ENCODE measurements at places on chromosomes 4 and X.

GRCh38 chrX:68261060-68261672, 172.1 kb downstream of the OPHN1 start:
- DNase-seq: no peak

GRCh38 chrX:16386126-16386525, 218.8 kb downstream of the MAGEB17 start:
- DNase-seq: no peak

DNA sequence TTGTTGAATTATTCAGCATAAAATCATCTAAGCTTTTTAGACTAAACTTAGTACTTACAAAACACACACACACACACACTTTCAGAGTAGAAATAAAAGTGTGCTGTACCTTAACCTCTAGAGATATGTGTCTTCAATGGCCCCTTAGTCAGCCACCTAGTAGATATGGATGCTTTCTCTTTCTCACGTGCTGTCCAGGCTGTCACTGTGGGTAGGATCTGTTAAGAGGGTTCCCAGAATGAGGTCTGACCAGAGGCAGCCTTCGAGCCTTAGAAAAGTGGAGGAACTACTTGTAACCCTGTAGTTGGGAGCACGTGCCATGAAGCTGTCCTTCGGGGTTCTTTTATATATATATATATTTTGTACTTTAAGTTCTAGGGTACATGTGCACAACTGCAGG, 117.9 kb downstream of the COL4A5 start:
- DNase-seq: no peak

DNA sequence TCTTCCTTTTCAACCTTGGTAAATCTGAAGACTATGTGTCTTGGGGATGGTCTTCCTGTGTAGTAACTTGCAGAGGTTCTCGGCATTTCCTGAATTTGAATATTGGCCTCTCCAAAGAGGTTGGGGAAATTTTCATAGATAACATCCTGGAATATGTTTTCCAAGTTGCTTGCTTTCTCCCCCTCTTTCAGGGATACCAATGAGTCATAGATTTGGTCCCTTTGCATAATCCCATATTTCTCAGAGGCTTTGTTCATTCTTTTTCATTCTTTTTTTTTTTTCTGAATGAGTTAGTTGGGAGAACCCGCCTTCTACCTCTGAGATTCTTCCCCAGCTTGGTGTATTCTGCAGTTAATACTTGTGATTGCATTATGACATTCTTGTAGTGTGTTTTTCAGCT, 549.2 kb upstream of the AMOT start:
- DNase-seq: no peak

GRCh38 chr4:22174640-22175039, 226.1 kb upstream of the KCNIP4 start:
- no peak for DNase-seq

GRCh38 chr4:147760695-147761094, 28.8 kb downstream of the ARHGAP10 start:
- peak; percentile 10 for DNase-seq

DNA sequence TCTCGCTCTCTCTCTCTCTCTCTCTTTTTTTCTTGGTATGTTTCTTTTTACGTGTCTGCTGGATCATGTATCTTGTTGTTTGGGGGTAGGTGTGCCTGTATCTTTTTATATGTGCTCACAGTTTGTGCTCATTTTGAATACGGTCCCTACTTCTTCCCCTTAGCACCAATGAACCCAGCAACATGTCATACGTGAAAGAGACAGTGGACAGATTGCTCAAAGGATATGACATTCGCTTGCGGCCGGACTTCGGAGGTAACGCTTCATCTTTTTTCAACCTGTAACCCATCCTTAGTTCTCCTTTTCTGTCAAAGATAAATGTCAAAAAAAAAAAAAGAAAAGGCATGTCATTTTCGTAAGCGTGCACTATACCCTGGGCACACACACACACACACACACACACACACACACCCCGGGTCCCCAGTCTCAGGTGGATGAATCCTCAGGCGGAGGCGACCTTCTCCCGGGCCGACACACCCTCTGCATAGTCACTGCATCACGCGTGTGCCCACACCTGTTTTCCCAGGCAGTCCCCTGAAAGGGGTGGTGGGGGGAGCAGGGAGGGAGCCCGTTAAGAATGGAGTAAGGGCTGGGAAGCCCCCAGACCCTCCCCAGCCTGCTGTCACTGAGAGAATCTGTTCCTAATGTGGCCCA, 511 bp downstream of the GABRB1 start:
- DNase-seq: no peak

GRCh38 chr4:100682477-100683218, 164.8 kb upstream of the EMCN start:
- DNase-seq: no peak

GRCh38 chr4:13601848-13602247, 25.7 kb downstream of the BOD1L1 start:
- DNase-seq: no peak

GRCh38 chr4:109608879-109609278, 48.8 kb downstream of the MCUB start:
- no peak for DNase-seq

GRCh38 chrX:107420571-107420970, 28.9 kb upstream of the FRMPD3 start:
- DNase-seq: no peak

DNA sequence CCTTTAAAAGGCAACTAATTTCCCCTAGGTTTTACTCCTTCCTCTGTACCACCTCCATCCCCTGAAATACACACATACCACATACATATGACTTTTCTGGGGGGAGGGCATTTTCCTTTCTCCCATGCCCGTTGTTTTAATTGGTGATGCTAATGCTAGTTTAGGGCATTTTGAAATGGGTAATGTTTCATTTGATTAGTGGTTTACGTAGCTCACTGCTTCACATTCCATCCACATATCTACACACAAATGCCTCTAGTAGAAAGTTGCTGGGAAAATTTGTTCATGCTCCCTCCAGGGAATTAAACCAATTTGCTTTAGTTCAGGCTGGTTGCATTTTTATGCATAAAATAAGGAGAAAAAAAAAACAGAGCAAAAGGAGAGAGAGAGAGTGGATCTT, 231.2 kb downstream of the FRAS1 start:
- no peak for DNase-seq

DNA sequence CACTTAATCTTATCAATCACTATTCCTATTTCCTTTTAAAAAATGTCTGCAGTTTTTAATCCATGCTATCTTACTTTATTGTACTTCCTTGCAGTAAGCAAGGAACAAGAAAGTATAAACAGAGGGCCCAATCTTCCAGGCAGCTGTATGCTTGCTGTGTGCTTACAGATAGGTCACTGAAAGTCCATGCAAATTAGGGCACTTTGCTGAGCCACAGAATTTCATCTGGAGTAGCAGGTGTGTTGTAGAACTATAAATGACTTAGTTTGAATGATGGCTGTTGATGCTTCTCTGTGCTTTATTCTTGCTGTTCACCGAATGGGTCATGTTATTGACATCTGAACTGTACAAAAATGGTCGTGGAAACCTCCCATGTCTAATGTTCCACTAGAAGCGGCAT, 154.6 kb downstream of the ATOH1 start:
- DNase-seq: no peak

- DNase-seq: no peak
Measured at GRCh38 chr4:173171098-173171497, 2.5 kb downstream of the GALNT7 start.

GRCh38 chr4:4248029-4248884, at the start of gene TMEM128:
TSS of gene TMEM128 (minus strand) at chr4:4248223. CDS start at chr4:4248202, 21 bp downstream.
- peak; percentile 72 for DNase-seq

- no peak for DNase-seq
Measured at GRCh38 chr4:10129196-10130177, 12.9 kb upstream of the WDR1 start.

DNA sequence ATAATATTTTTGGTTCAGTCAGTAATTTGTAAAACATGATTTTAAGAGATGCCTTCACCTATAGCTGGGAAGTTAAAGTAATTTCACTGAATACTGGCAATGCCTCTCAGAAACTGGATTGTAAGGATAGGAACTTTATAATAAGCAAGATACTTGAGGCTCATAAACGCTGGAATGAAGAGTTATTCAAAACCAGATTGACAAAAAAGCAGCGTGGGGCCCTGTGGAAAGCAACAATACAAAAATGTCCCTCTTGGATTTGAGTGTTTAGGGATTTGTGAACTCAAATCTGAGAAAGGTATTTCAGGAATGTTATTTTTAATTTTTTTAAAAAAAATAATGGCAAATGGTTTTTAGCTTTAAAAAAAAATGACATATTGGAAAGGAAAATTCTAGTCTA, 94.6 kb downstream of the ANK2 start:
- no peak for DNase-seq

DNA sequence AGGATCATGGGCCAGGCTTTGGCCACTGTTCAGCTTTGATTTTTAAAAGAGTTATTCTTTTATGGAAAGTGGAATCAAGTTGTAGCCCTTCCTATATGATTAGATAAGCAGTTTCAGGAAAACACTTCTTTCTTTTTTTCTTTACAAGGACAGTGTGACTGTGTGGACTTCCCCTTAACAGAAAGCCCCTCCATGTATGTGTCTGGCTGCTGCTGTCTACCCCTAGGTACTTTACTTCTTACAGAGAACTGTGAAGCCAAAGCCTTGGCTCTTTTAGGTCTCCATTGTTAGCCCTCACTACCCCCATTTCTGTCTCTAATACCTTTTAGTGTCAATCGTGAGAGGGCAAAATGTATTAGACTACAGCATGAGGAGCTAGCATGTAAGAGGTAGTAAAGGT, 19.1 kb downstream of the VSIG1 start:
- DNase-seq: no peak

- no peak for DNase-seq
Measured at GRCh38 chr4:72971572-72971971, 97.9 kb downstream of the COX18 start.

DNA sequence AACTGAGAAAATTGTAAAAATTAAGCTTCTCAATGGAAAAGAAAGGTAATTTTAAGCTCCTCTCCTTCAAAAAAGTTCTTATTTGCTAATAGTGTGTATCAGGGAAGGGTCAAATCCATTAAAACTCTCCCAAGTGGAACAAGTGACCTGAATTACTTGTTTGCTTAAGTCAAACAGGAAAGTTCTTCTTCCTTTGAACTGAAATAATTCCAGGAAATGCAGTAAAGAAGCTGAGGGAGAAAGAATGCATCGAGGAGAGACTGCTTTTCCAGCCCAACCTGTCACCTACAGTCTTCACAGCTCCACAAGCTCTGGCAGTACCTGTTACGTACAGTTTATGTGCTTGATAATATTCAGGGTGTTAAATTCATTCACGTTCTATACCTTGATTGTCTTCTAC, 131.1 kb downstream of the KLHL8 start:
- no peak for DNase-seq

DNA sequence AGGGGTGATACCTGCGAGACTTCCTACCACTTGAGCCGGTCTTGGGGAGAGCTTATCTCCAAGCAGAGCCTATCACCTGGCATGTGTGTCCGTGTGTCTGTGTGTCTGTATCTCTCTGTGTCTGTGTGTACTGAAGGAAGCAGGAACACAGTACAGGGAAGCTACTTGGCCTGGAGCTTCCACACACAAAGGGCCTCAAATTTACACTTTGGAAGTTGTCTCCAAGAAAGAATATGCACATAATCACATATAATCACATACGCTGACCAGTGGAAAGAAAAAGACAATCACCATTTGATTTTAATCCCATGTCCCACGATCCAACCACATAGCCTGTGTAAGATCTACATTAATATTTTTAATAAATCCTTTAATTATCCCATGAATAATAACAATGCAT, 13.2 kb upstream of the NKX6-1 start:
- no peak for DNase-seq

- no peak for DNase-seq
Measured at GRCh38 chrX:66110112-66110511, 53.9 kb upstream of the HEPH start.

DNA sequence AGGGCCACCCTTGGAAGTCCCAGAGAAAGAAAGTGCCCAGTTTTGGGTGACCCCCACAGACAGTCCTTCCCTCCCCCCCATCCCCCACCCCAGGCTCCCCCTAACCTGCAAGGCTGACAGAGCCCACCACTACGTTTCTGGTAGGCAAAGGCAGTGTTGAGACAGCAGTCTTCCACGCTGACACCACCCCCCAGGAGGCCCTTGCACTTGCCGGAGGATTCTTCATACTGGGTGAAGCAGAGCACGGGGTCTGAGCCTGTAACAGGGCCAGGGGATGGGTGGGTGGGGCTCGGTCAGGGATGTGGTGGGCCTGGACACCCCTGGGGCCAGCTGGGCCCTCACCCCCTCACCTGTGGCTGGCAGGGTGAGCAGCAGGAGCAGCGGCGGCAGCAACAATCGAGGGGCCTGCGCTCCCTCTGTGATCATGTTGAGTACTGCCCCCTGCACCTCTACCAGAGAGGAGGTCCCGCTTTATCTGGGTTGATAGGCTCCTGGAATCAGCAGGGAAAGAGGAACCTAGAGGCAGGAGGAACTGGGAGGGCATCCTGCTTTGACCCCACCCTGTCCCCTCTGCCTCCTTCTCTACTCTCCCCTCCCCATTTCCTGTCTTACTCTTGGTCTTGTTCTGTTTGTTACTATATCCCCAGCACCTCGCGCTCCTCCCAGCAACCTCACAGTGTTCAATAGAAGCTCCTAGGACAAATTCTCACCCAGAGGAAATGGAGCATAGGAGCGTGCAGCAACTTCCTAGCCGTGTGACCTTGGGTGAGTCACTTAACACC, at the start of gene CFP:
CFP (minus strand) TSS at position 512 of the 782 bp plus-strand sequence; CDS start at position 426, 86 bp downstream.
- no peak for DNase-seq

- no peak for DNase-seq
Measured at GRCh38 chr4:13887010-13887409, 259.5 kb upstream of the BOD1L1 start.

DNA sequence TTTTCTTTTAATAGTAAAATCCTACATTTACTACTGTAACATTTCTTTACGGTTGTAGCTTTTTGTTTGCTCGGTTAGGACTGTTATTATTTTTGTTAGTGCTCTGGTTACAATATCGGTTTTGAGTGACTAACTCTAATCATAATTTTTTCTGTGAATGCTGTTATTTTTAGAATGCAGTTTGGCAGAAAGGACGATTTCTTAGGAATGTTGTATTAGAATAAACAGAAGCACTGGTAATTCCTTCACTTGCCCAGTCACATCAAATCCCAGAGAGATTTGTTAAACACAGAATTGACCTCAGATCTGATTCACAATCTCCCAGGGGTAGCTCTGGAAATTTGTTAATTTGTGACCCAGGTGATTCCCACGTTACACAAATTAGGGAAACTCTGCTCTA, 21.7 kb downstream of the DDIT4L start:
- DNase-seq: no peak

- no peak for DNase-seq
Measured at GRCh38 chr4:102319594-102319993, 25.7 kb downstream of the SLC39A8 start.

GRCh38 chr4:155668707-155669220, 2.1 kb downstream of the GUCY1A1 start:
- no peak for DNase-seq

GRCh38 chrX:120120223-120120622, 4.5 kb upstream of the RHOXF1 start:
- no peak for DNase-seq

DNA sequence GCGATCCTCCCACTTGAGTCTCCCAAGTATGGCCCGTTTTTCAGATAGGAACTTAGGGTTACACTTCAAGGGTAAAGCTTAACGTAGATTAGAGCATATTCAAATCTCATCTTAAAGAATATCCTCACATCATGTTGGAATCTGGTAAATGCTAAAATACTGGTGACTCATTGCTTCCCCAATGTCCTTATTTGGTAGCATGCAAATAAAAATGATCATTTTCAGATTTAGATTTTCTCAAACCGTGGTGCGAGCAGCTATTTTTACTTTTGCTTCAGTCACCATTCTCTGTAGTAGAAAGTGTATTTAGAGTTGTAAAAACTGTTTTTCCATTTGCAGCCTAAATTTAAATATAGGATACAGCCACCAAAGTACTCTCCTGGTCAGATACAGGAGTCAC, 101.5 kb upstream of the MAML3 start:
- DNase-seq: no peak
